Activated CD8-positive, alpha-beta memory T cell treated with anti-CD3 and anti-CD28 coated beads, Interleukin-2, amount 50 U/mL, for 4 hours (primary cell): ENCODE measurements at places on chromosomes 4 and X.
A peak's percentile ranks its signal among the peaks of the same experiment; 100 is the strongest.

GRCh38 chr4:39450618-39451017 is 8.1 kb downstream of the RPL9 start:
- no peak for DNase-seq

GRCh38 chr4:155353923-155354540 is 22.7 kb downstream of the MAP9 start:
- DNase-seq = peak; percentile 22

- DNase-seq = no peak
Measured at GRCh38 chr4:47061435-47061834, 30.1 kb downstream of the GABRB1 start.

- DNase-seq = no peak
Measured at GRCh38 chr4:16890651-16891050, 7.8 kb downstream of the LDB2 start.

DNA sequence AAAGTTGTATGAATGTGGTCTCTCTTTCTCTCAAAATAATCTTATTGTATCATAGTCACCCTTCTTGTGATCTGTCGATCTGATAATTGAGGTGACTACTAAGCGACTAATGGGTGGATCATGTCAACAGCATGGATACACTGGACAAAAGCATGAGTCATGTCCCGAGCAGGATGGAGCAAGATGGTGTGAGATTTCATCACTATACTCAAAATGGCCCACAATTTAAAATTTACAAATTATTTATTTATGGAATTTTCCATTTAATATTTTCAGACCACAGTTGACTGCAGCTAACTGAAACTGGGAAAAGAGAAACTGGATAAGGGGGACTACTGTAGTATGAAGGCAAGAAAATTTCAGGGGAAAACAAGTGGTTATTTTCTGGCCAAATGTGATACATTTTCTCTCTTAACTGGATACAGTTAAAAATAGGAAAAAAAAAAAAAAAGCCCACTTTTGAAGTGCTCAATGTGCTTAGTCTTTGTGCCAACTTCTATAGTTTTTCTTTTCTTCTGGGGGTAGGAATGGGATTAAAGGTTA is 25.3 kb downstream of the FAM241A start:
- DNase-seq = no peak

GRCh38 chr4:139619644-139620043 is 46.0 kb upstream of the MGST2 start:
- DNase-seq = no peak

- no peak for DNase-seq
Measured at GRCh38 chr4:142331132-142331531, 515.0 kb downstream of the INPP4B start.

DNA sequence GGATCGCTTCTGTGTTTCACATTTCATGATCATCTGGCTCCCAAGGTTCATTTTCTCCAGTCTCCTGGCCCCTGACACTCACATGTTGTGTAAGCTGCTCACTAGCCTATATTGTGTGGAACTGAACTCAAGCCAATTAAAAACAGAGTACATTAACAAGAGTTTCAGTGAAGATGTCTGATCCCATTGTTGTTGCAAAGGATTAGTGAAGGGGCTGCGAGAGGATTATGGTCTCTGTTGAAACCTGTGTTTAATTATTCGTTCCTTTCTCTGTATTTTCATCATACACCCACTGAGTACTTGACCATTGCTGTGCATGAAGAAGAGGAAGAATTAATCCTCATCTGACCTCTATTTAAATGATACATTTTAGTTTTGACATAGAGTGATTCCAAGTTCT is 54.7 kb downstream of the AFF2 start:
- no peak for DNase-seq

- no peak for DNase-seq
Measured at GRCh38 chr4:65014078-65014477, 604.8 kb upstream of the TECRL start.

GRCh38 chr4:153318696-153319320 is 25.7 kb upstream of the MND1 start:
- DNase-seq = no peak

DNA sequence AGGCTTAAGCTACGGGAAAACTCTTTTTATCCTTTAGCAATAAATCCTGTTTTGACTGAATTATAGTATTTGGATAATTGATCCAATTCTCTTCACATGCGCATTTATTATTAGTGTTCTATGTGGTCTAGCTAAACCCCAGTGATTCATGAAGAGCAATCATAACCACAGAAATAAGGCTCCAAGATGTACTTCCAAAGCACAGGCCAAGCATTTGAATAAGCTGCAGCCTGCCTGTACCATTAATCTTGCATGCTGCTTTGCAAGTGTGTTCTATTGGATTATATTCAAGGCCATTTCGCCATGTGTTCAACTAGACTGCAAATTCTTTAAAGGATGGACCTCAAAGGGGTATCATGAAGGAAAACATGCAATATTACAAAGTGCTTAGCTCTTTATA is 385.2 kb upstream of the FAT1 start:
- no peak for DNase-seq

DNA sequence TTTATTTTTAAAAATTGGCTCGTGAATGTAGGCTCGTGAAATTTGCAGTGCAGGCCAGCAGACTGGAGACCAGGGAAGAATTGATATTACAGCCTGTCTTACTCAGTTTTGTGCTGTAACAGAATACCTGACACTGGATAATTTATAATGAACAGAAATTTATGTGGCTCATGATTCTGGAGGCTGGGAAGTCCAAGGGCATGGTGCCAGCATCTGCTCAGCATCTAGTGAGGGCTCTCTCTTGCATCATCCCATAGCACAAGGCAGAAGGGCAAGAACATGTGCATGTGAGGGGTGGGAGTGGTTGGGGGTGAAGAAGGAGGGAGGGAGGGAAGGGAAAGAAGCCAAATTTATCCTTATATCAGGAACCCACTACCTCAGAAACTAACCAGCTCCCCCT is 13.7 kb upstream of the CLTRN start:
- no peak for DNase-seq

- no peak for DNase-seq
Measured at GRCh38 chr4:184664445-184665210, 15.1 kb downstream of the PRIMPOL start.

DNA sequence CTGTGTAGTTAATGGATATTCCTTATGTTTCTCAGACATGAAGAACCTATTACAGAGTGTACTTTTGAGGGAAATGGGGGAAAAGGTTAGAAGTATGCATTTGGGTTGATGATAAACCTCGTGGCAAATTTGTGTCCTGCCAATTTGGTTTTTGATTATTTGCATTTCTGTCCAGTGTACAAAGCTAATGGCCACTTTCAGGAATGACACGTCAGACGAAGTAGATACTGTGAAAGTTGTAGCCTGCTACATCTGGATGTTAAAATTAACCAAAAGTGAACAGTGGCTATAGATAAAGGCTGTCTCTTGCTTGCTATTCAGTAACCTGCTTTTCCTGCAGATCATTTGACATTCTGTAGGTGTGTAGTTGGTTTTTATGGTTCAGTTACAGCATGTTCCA is 1.0 kb downstream of the PRDX4 start:
- no peak for DNase-seq

DNA sequence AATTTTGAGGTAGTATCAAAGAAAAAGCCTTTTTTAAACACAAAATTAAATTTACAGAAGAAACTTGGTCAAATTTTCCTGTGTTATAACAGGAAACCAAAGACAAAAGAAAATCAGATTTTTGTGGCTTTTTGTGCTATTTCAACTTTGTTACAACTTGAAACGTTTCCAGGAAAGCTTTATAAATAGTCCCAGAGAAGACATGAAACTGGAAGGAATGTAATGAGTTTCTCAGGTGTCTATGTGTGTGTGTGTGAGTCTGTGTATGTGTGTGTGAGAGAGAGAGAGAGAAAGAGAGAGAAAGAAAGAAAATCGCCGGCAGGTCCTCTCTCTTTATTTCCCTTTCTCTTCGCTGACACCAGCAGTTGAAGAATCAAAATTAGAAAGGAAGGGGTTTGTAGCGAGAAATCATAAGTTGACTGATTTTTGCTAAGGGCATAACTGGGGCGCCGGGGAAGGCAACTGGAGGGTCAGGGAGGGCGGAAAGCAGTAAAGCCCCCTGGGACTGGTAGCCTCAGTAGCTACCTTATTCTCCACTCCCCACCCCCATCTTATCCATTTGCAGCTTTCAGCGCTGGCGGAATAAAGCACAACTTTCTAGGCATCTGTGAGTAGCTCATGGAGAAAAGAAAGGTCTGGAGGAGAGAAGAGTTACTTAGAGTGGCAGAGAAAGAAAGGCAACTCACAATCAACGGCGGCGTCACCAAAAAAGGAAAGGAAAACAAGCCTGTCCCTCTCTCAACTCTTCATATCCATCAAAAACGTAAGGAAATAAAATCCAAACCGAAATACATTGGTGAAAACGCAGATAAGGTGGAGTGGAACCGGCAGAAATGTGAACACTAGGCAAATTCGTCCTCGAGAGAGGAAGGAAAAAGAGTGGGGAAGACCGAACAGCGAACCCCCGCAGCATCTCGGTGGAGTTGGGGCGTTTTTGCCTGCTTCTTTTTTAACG is 1.3 kb downstream of the TMEM47 start:
- no peak for DNase-seq

- no peak for DNase-seq
Measured at GRCh38 chr4:7886007-7886973, 53.4 kb downstream of the AFAP1 start.

- no peak for DNase-seq
Measured at GRCh38 chrX:118614150-118614549, 113.3 kb upstream of the IL13RA1 start.

DNA sequence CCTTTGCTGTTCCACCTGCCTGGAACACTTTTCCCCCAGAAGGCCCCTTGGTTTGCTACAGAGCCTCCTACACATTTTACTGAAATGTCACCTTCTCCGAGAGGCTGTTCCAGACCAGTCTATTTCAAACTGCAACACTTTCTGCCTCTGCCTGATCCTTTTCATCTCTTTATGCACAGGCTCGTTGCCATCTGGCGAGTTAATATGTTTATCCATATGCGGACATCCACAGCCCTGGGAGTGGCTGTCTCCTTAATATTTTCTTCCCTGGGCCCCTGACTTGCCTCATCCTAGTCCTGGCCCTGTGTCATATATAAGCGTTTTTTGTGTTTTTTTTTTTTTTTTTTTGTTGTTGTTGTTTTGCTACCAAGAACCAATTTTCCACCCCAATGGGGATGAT is 65.2 kb upstream of the PHKA2 start:
- no peak for DNase-seq

DNA sequence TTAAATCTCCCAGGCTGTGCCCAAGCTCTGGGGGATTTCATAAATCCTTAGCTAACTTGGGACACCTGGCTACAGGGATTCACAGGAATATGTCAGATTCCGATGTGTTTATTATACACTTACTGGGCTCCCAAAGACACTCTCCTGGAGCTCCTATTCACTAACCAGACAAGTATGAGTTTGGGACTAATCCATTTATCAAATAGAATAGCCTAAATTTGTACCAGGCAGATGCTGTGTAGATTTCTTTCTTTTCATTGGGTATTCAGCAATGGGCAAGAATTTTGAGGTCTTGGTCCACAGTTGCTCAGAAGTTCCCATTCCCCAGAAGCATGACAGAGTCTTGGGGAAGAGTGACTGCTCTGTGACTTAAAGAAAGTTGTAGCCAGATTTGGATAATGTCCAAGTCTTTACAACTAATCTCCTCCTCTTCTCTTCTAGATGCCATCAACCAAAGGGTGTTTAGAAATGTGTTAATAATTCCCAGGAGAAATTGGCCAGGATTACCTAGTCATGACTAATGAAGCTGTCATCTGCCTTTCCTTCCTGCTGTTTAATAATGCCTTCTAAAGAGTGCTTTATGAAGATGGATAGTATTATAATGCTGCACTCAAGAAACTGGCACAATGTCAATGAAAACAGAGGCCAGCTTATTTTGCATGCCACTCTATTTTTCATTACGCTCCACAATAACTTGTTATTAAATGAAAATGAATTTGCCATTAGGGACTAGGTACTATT is 120.9 kb downstream of the CHIC2 start:
- DNase-seq = no peak

DNA sequence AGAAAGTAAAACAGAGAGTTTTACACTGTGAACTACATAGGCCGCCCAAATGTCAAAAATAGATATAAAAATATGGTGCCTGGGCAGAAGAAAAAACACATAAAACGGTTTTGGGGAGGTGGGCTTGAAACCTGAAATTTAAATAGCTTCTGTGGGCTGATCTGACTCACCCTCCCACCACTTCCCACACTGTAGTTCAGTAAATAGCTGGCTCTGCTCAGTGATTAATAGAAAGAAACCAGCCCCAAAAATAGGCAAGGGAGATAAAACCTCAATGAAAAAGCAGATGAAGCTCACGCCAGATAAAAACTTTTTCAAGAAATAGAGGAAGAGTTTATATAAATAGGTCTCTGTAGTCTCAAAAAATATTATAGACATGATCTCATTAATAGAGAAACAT is 13.2 kb upstream of the COX7B2 start:
- DNase-seq = no peak

DNA sequence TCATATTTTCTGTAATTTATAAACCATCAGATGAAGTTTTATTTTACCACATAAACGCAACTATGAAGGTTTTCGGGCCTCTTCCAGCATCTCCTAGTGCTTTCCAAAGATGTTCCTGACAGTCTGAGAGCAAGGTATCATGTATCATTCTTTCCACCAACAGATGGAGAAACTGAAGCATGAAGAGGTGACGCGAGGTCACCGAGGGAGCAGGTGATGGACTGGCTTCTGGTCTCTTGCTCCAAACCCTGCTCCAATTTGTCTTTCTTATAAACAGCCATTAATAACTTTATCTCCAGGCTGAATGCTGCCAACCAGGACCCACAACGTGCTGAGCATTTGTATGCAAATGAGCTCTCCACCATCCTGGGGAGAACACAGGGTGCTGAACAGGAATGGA is 86.3 kb upstream of the MAML3 start:
- no peak for DNase-seq

- no peak for DNase-seq
Measured at GRCh38 chr4:121076416-121076815, 4.1 kb upstream of the NDNF start.

GRCh38 chr4:16192057-16192456 is 34.2 kb downstream of the TAPT1 start:
- no peak for DNase-seq
